ENCODE measurements at places on chromosomes 7 and 10.

DNA sequence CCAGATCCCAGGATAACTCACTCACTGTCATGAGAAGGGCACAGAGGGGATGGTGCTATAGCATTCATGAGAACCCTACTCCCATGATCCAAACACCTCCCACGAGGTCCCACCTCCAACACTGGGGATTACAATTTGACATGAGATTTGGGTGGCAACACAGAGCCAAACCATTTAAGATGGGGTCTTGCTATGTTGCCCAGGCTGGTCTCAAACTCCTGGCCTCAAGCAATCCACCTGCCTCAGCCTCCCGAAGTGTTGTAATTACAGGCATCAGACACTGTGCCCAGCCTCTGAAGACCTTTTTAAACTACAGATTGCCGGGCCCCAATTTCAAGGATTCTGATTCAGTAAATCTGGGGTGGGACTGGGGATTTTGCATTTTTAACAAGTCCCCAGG, 98.5 kb downstream of the BAMBI start:
- DNase-seq: no peak

DNA sequence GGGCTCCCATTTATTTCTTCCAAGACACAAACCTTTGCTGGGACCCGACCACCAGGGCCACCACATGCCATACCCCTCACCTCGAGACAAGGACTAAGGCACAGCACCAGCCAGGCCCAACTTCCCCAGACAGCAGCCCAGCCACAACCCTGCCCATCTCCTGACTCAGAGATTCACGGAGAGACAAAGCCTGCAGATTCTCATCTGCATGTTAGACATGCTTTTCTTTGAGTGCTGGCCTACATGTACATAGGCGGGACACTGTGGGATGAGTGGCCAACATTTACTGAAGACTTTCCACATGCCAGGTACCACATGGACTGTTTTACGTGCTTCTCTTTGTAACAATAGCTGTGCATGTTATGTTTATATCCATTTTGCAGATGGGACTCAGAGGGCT, 221.3 kb upstream of the ZMIZ1 start:
- no peak for DNase-seq

DNA sequence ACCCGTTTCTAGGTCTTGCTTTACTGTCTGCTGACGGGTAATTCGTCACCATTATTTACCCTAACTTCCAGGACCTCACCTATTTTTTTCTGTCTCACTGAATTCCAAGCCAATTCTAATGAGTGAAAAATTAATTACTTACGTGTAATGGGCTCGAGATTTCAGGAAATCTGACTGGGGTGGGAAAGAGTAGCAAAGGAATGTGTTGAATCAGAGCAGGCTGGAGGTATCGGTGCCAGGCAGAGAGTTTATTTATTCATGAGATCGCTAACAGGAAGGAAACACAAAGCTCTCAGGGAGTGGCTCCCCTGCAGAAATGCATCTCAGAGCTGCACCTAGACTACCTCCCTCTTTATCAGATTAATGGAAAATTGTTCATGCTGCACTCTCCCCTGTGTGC, 4.0 kb upstream of the DIP2C start:
- no peak for DNase-seq

GRCh38 chr10:122746408-122746807, 46.8 kb upstream of the C10orf120 start:
- no peak for DNase-seq

- no peak for DNase-seq
These were observed 18.5 kb upstream of the SERPINE1 start for GRCh38 chr7:101108330-101108857.

GRCh38 chr7:49773218-49773935, at the start of gene VWC2:
VWC2 (plus strand) TSS chr7:49773638; CDS start chr7:49775436, 1,798 bp downstream.
- no peak for DNase-seq

- no peak for DNase-seq
These were observed 60.3 kb upstream of the PLXNA4 start for GRCh38 chr7:132636581-132636980.

GRCh38 chr7:36281945-36282717, 107.5 kb upstream of the ANLN start:
- no peak for DNase-seq

DNA sequence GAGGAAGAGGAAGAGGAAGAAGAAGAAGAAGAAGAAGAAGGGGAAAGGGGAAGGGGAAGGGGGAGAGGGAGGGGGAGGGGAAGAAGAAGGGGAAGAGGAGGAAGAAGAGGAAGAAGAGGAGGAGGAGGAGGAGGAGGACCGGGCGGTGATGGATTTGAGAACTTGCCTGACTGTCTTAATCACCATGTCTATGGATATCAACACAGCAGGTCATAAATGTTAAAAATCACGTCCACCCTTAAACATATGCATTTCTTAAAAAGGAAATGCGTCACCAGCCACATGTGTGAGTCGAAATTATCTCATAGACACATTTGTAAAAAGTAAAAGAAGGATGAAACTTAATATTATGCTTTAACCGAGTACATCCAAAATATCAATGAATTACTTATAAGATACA, 42.1 kb upstream of the INSIG1 start:
- DNase-seq: no peak

DNA sequence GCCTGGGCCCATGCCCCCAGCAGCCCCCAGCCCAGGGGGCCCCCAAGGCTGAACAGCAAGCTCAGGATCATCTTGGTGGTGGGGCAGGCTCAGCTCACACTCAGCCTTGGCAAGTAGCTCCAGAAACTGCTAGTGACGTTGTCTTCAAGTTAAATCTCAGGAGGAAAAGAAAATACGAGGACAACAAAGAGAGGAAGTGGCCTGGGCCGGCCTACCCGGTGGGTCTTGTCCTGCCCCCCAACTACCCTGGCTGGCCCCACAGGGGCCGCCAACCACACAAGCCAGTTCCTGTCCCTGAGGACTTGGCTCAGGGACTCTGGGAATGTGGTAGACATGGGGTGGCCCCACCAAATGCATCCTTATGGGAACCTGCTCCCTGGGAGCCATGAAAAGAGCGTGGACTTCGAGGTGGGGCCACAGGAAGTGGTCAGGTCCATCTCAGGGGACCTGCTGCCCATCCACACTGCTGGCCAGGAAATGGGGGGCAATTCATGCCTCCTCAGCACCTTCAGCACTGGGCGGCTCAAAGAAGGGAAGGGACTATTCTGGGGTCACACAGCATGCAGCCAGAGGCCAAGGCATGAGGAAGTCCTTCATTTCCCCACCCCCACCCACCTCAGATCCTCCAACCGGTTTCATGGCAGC, at the start of gene MMRN2:
MMRN2 (minus strand) TSS at position 145 of the 645 bp plus-strand sequence; CDS start at position 71, 74 bp downstream.
- no peak for DNase-seq

GRCh38 chr7:135938563-135938962, 38.6 kb downstream of the MTPN start:
- no peak for DNase-seq

DNA sequence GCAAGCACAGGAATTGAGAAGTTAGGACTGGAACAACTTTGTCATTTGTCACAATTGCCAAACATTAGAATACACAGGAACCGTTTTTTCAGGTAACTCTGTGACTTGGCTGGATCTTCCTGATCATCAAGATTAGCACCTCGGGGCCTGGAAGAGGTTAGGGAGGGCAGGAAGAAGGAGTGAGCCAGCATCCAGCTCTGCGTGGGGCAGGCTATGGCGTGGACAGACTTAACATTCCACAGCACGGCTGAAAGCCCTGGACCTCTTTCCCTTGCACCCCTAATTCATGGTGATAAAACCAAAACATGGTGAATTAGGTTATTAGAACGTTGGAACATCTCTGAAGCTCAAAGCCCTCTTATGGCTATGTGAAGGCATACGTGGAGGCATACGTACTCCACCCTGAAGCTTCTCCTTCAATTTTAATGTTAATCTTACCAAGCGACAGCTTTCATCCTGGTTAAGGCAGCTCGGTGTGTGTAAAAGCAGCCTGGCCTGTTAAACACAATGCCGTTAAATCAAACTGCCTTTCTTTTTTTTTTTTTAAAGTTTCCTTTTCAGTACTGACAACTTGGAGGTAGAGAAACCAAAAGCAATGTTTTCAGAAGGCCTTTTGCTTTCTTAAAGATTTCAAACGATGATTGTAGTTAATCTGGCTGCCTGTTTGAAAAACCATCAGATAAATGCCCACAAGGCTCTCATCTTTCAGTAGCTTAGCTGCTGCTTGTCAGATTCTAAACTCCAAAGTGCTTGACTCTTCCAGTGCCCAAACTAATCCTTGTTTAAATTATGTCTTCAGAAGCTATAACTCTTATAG, 4.5 kb downstream of the GRK5 start:
- DNase-seq: peak; percentile 84

DNA sequence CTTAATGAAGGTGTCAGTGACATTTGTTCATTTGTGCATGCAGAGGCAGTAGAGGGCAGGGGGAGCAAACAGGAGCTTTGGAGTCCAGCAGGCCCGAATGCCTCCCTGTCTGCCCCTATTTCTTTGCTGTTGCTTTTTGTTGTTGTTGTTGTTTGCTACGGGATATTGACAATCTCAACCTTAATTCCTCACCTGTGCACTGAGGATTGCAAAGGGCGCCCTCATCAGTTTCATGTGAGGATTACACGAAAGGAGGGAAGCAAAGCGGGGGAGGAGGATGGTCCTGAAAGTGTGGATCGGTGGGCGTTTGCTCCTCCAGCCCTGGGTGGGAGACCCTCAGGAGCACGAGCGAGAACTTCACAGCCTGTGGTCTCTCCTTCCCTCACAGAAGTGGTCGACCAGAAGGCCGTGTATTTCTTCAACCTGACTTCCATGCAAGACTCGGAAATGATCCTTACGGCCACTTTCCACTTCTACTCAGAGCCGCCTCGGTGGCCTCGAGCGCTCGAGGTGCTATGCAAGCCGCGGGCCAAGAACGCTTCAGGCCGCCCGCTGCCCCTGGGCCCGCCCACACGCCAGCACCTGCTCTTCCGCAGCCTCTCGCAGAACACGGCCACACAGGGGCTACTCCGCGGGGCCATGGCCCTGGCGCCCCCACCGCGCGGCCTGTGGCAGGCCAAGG, 9.6 kb downstream of the GDF10 start:
- DNase-seq: no peak

- DNase-seq: no peak
These were observed 87.9 kb upstream of the IKZF1 start for GRCh38 chr7:50216626-50217025.

DNA sequence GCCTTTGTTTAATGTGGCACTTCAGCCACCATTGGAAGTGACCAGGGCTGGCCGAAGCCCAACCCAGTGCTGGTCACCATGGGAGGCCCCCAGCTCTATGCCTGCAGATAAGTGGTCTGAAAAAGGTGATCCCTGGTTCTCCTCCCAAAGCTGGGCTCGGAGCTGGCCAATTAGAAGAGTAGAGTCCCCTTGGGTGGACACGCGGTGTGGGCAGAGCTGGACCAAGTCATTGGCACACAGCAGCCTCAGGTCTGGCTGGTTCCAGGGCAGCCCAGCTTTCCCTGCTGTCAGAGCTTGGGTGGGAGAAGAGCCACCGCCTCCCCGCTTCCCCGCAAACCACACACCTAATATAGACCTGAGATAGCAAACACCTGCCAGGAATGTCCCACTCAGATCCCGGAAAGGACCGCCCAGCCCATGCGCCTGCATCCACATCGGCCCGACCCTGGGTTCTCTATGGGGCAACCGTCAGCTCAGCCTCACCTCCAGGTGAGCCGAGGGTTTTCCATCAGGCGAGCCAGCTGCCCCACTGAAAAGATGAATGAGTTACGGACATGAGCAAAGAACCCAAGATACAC, 84.3 kb downstream of the TCERG1L start:
- no peak for DNase-seq

DNA sequence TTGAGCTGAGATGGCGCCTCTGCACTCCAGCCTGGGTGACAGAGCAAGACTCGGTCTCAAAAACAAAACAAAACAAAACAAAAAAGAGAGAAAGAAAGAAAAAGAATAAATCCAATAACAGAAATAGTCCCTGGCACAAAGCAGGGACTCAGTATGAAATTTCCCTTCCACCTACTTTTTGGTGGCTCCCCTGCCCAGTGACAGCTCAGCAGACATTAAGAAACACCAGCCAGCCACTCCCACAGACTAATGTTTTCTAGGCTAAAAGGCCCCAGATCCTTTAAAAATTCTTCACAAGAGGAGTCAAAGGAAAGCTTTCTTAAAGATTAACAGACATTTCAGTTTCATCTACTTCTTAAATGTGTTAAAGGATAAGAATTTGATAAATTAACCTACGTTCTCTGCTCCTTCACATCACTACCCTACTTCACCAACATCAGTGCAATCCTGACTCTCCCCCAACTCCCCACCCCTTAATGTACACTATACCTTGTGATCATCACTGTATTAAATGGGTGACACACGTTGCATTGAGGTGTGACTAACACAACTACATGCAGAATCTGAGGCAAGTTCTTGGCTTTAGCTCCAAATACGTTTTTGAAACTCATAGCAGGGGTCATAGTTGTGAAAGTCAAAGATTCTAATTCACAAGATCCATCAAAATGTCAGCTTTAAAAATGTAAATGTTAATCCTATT, 114.5 kb upstream of the CAV2 start:
- no peak for DNase-seq

DNA sequence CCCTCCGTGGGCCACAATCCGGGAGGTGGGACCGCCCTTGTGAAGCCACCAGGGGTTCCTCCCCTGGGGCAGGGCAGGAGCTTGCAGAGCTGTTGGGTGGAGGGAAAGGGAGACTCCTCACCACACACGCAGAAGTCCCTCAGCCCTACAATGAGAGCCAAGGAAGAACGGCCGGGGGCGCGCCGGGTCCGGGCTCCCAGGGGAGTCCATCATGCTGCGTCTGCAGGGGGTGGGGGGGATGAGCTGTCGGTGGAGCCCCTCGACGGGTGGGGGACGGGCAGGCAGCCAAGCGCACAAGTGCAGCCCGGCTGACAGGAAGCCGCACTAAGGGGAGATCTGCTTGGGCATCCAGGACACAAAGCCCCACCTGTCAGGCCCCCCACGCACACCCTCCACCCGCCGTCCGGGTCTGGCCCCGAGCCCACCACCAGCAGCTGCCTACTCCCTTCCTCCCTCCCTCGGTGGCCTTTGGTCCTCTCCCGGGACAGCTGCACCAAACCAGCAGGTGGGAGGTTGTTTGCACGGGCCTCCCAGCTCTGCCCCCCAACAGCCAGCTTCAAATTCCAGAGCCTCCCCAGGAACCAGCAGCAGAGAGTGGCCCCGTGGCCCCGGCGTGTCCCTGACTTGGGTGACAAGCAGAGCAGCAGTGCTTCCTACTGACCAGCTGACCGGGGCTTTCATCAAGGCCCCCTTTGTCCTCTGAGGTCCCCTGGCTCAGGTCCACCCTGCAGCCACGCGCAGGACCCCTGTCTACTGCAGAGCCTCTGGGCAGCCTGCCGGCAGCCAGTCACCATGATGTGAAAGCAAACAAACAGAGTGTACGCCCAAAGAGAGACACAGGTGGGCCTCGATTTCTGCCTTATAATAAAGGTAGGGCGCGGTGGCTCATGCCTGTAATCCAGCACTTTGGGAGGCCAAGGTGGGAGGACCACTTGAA, 50.3 kb downstream of the HIP1 start:
- peak; percentile 9 for DNase-seq
